ENCODE measurements at places on chromosomes 12 and 14.

DNA sequence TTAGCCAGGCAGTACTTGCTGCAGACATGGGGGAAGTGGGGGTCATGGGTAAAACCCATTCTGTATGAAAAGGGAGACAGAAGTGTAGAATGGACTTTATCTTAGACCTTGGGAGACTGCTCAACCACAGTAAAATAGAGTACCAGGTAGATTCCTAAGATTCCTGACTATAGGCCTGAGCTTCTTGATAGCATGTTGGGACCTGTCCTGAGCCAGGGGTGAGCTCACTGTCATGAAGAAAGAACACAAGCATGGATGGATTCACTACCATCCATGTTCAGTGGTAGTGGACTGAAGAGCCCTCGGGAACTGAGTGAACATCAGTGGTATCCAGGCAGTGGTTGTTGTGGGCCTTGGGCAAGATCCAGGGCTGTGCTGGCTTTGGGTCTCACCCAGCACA, 1003.8 kb downstream of the TMTC2 start:
- no peak for DNase-seq

- no peak for DNase-seq
Observed at GRCh38 chr12:109881752-109882151, 1.4 kb upstream of the GLTP start.

DNA sequence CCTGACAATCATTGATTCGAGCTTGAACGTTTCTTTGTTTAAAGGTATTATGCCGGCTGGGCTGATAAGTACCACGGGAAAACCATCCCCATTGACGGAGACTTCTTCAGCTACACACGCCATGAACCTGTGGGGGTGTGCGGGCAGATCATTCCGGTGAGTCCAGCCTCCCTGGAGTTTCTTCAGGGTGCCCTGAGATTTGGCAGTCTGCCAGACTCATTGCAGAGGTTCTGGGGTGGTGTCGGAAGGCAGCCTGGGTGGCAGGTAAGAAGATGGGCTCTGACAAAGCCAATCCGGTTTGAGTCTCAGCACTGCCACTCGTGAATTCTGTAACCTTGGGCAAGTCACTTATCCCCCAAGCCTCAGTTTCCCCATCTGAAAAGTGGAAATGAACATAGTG, 23.0 kb downstream of the ALDH2 start:
- no peak for DNase-seq

DNA sequence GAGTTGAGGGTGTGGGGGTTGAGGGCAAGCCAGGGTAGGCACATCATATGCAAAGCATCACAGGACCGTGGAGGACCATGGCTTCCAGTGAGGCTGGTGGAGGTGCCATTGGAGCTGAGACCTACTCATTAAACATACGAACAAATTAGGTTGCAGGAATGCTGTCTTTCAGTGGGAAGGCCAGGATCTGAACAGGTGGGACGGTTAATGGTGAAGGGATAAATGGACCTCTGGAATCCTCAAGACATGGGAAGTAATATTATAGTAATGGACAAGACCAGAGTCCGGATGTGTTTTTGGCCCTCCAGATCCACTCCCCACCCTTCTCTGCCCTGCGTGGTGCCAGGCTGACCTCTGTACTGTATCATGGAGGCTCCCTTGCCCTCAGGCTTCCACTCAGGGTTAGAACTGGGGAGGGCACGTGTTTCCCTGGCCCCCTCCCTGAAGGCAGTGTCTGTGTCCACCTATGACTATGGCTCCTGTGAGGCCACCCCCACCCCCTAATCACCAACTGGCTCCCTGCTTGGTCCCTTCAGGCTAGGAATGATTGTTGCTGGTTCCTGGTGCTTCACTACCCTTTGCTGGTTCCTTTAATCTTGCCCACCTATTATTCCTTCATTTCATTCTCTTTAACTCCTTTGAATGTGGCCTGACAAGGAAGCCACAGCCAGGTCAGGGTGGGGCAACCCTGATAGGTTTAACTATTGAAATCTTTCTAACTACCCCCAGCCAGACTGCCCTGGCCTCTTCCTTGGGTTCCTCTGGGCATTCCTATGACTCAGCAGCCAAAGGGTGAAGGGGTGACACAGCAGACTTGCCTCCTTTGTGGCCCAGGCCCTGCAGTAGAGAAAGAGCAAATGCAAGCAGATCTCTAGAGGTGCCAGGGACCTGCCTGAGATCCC, 10.7 kb downstream of the DHRS2 start:
- DNase-seq = no peak

DNA sequence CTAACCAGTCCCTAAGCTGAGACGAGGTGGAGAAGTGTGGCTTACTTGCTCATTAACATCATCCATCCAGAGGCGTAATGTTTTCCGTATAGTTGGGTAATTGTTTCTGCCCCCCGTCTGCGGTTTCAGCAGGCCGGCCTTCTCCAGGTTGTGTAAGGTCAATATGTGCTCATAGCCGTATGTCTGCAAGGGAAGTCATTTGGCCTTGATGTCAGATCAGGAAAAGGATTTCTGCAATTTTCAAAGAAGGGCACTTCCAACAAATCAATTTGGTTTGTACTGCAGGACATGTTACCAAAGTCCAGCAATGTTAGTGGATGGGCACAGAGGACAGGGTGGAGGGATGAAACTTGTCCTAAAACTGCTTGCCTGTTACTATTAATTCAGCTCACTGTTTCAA, 9.9 kb upstream of the DIABLO start:
- DNase-seq = no peak

- no peak for DNase-seq
Observed at GRCh38 chr12:68239309-68239982, 13.8 kb upstream of the IL26 start.

- DNase-seq = no peak
Observed at GRCh38 chr12:6752167-6752920, 597 bp downstream of the MLF2 start.

Measured in AG09319 (cell line).